ENCODE measurements at places on chromosomes 16 and 17. TPM values are rescaled to one million over a fixed set of nuclear protein-coding genes. Genes with fewer than 3 reads are reported as not detected.

Gene KLHL10
- not detected for total RNA-seq

Gene RNF43
- 0.95 TPM for total RNA-seq

Gene CLDN7
- total RNA-seq = 0.31 TPM

Gene AHSP
- not detected for total RNA-seq

Gene NPIPA7
- 8.0 TPM for total RNA-seq

Gene TIMP2
- 0.54 TPM for total RNA-seq

Gene SLC35G6
- total RNA-seq = not detected

Gene ADAD2
- total RNA-seq = not detected

Gene NPTX1
- total RNA-seq = 30.4 TPM

Gene LAT
- total RNA-seq = 238 TPM

Gene KRT13
- total RNA-seq = not detected

Gene ITGA2B
- 0.65 TPM for total RNA-seq

Gene RNF157
- 35.0 TPM for total RNA-seq

Gene LGALS9B
- not detected for total RNA-seq

Gene CAPN15
- total RNA-seq = 121 TPM

Gene KRTAP9-8
- not detected for total RNA-seq

Gene ZFPM1
- 19.3 TPM for total RNA-seq

Gene TPSAB1
- not detected for total RNA-seq
